ENCODE measurements at places on chromosomes 6 and 20.

DNA sequence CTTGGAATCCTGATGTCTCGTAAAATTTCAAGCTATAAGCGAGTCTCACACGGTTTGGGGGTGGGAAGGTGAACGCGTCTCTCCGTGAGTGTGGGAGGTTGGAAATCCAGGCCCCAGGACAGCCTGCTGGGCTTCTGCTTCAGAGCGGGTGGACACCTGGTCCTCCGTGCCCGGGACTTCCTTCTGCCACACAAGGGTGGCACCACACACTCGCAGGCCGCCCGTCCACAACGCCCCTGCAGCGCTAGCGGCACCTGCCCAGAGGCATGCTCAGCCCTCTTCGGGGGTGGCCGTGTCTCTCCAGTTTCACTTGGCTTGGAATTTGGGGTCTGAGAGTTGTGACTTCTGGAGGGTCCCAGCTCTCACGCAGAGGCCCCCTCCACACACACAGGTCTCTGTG, 151.9 kb downstream of the PHACTR3 start:
- no peaks in the 10 kb centered on the region for H3K27me3 ChIP-seq
- H3K27ac ChIP-seq = no peak overlapping the region
- DNase-seq = no peak
- no peaks in the 10 kb centered on the region for H3K36me3 ChIP-seq
- no peak overlapping the region for H3K4me3 ChIP-seq

DNA sequence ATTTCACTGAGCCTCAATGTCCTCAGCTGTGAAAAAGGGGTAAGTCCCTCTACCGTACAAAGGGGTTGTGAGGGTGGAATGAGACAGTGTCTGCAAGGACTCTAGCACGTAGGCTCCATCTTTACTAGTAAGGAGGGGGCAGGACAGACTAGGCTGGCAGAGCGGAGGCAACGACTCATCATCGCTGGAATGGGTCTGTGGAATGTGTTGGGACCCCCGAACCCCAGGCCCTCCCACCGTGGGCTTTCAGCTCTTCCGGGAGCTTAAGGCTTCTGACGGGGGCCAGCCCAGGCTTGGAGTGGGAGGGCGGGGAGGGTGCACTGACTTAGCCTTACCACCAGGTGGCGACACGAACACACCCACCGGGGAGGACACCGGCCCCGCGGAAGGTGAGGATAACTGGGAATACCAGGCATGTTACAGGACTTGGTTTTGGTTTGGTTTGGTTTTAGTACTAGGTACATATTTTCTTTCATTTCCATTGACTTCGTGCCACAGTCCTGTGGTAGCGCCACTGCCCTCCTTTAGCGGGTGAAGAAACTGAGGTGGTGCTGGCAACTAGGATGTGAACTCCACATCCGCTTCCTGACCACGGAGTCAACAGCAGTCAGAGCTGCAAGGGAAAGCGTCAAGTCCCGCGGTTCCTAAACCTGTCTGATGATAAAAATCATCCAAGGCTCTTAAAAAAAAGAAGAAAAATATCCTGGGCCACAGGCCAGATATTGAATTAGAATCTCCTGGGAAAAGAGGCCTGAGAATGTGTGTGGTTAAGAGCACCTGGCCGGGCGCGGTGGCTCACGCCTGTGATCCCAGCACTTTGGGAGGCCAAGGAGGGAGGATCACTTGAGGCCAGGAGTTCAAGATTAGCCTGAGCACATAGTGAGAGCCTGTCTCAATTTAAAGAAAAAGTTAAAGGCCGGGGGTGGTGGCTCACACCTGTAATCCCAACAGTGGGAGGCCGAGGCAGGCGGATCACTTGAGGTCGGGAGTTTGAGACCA, 10.3 kb upstream of the TULP1 start:
- H3K27ac ChIP-seq = peak overlapping the region; percentile 34
- peak; percentile 57 for DNase-seq
- no peaks in the 10 kb centered on the region for H3K27me3 ChIP-seq
- no peak overlapping the region for H3K4me3 ChIP-seq

GRCh38 chr6:6816716-6817115, 228.2 kb downstream of the LY86 start:
- DNase-seq = no peak
- no peaks in the 10 kb centered on the region for H3K4me1 ChIP-seq
- no peaks in the 10 kb centered on the region for H3K36me3 ChIP-seq
- no peaks in the 10 kb centered on the region for H3K27me3 ChIP-seq
- H3K4me3 ChIP-seq = no peak overlapping the region
- no peak overlapping the region for H3K27ac ChIP-seq

- H3K4me1 ChIP-seq = no peaks in the 10 kb centered on the region
- H3K4me3 ChIP-seq = no peak overlapping the region
- DNase-seq = no peak
- H3K27ac ChIP-seq = no peak overlapping the region
- no peaks in the 10 kb centered on the region for H3K27me3 ChIP-seq
Measured at GRCh38 chr6:142771162-142771561, 173.8 kb downstream of the HIVEP2 start.

DNA sequence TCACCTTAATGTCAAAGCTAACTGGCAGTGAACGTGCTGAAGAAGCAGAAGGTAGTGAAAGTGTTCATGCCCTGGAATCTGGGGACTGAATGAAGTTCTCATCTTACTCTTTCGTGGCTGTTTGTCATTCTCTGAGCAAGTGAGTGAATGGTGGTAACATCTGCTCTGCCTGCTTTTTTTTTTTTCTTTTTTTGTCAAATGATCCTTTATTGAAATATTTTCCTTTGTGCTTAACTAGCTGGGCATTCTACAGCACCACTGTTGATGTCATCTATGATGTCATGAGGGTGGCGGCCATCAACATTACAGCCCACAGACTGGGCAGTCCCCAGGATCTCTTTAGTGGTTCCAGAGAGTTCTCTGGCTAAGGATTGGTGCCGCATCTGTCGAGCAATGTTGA, 65.2 kb downstream of the RIN2 start:
- H3K36me3 ChIP-seq = peaks cover 22% of the 10 kb centered on the region
- H3K4me3 ChIP-seq = no peak overlapping the region
- H3K27ac ChIP-seq = no peak overlapping the region
- H3K4me1 ChIP-seq = no peaks in the 10 kb centered on the region
- H3K27me3 ChIP-seq = no peaks in the 10 kb centered on the region

- peaks cover 44% of the 10 kb centered on the region for H3K4me1 ChIP-seq
- no peak overlapping the region for H3K4me3 ChIP-seq
Measured at GRCh38 chr6:3385660-3386151, 71.1 kb downstream of the SLC22A23 start.

- H3K27me3 ChIP-seq = no peaks in the 10 kb centered on the region
- DNase-seq = no peak
- no peak overlapping the region for H3K27ac ChIP-seq
- no peak overlapping the region for H3K4me3 ChIP-seq
- H3K4me1 ChIP-seq = no peaks in the 10 kb centered on the region
Measured at GRCh38 chr6:74133073-74133472, 437.1 kb downstream of the CD109 start.

DNA sequence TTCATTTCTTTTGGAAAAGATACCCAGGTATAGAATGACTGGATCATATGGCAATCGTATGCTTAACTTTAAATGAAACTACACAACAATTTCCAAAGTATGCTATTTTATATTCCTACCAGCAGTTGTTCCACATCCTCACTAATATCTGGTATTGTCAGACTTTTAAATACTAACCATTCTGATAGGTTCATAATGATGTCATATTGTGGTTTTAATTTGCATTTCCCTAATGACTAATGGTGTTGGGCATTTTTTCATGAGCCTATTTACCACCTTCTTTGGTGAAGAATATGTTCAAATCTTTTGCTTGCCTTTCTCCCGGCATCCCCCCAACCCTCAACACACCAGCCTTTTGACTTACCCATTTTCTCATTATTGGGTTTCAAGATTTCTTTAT, 96.2 kb upstream of the HMGN3 start:
- no peaks in the 10 kb centered on the region for H3K4me1 ChIP-seq
- no peak overlapping the region for H3K27ac ChIP-seq
- no peaks in the 10 kb centered on the region for H3K27me3 ChIP-seq
- H3K4me3 ChIP-seq = no peak overlapping the region
- no peaks in the 10 kb centered on the region for H3K36me3 ChIP-seq
- DNase-seq = no peak

DNA sequence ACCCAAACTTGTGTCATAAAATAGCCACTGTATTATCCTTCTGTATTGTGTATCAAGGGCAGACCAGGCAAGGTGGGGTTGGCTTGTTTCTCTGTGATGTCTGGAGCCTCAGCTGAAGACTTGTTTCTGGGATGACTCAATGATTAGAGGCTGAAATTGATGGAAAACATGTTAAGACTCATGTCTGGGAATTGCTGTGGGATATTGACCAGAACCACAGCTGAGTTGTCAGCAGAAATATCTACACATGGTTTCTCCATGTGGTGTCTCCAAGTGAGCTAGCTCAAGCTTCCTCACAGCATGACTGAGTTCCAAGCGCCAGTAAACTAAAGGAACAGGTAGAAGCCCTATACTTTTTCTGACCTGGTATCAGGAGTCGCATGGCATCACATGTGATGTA, 128.5 kb upstream of the SYNDIG1 start:
- no peaks in the 10 kb centered on the region for H3K27me3 ChIP-seq
- no peak overlapping the region for H3K4me3 ChIP-seq
- no peaks in the 10 kb centered on the region for H3K36me3 ChIP-seq

DNA sequence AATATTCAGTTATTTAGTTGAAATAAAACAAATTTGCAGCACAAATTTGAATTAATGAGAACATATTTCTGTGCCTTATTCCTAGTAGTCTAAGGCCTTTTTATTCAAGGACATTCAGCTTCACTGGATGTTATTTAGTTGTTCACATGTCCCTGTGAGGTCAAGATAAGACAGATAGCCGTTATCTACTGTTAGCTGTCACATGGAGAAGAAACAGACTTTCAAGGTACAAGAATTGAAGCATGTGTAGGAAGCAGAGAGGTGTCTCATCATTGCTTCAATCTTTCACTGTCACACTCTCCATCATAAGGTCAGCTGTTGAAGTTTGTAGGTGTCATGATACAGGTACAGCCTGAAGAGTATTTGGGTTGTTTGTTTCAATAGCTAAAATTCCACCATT, 112.9 kb upstream of the JAG1 start:
- no peaks in the 10 kb centered on the region for H3K36me3 ChIP-seq
- no peak overlapping the region for H3K4me3 ChIP-seq
- H3K27me3 ChIP-seq = no peaks in the 10 kb centered on the region
- no peak for DNase-seq

DNA sequence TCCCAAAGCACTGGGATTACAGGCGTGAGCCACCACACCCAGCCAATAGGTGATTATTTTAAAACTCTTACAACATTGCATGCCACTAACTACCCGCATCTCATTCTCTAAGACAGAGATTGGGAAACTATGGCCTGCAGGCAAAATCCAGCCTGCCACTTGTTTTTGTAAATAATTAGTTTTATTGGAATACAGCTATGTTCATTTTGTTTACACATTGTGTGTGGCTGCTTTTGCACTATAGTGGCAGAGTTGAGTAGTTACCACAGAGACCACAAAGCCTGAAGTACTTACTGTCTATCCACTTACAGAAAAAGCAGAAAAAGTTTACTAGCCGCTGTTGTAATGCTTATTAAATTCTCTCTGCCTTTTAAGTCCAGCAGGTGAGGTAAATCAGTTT, 16.4 kb upstream of the PKIG start:
- no peaks in the 10 kb centered on the region for H3K4me1 ChIP-seq
- no peaks in the 10 kb centered on the region for H3K36me3 ChIP-seq
- no peak for DNase-seq
- H3K27me3 ChIP-seq = no peaks in the 10 kb centered on the region

GRCh38 chr6:135906542-135906941, 55.0 kb downstream of the PDE7B start:
- no peak overlapping the region for H3K4me3 ChIP-seq
- H3K27me3 ChIP-seq = no peaks in the 10 kb centered on the region
- H3K4me1 ChIP-seq = peaks cover 33% of the 10 kb centered on the region
- DNase-seq = no peak
- H3K27ac ChIP-seq = peak overlapping the region; percentile 92

DNA sequence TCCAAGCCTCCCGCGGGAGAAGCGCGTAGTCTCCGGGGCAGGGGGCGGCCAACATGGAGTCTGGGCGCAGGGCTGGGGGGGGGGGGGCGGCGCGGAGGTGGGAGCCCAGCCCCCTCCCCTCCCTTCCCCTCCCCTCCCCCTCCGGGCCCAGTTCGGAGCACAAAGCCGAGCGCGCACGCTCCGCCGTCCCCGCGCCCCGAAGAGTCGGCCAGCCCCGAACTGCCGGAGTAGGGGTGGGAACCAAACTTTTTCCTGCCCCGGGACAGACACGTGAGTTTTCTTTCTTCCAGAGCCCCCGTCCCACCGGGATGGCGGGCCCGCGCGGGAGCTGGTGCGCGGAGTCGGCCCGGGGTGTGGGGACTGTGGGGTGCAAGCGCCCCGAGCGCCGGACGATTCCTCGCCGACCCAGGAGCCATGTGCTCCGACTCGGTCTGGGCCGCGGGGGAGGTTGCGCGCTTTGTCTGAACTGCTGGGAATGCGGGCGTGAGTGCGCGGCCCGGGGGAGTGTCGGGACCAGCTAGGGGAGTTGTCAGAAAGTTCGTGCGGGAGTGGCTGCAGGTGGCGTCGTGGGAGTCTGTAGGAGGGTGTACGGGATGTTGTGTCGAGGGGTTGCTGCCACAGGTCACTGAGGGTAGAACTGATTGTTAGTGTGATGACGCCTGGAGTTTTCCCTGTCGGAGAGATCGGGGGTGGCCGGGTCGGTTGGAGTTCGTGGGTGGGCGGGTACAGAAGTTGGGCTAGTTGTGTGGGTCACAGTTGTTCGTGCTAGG, 1.2 kb downstream of the TGIF2 start:
- H3K27me3 ChIP-seq = no peaks in the 10 kb centered on the region
- DNase-seq = no peak
- peaks cover 20% of the 10 kb centered on the region for H3K4me1 ChIP-seq
- H3K36me3 ChIP-seq = no peaks in the 10 kb centered on the region
- H3K27ac ChIP-seq = peak overlapping the region; percentile 98
- H3K4me3 ChIP-seq = peak overlapping the region; percentile 96

DNA sequence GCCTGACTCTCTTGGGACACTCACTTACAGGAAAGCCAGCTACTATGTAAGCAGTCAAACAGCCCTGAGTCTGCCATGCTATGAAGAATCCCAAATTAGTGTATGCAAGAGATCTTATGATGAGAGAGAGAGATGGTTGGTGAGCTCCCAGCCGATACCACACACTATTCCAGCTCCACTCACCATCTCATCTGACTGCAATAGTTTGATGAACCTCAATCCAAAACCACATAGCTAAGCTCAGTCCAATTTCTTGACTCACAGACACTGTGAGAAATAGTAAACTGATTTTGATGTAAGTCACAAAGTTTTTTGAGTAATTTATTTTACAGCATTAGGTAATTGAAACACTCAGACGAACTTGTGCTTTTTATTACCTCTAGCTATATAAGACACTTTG, 441.4 kb downstream of the COL12A1 start:
- H3K27ac ChIP-seq = peak overlapping the region; percentile 6
- no peak overlapping the region for H3K4me3 ChIP-seq
- DNase-seq = no peak
- no peaks in the 10 kb centered on the region for H3K36me3 ChIP-seq

DNA sequence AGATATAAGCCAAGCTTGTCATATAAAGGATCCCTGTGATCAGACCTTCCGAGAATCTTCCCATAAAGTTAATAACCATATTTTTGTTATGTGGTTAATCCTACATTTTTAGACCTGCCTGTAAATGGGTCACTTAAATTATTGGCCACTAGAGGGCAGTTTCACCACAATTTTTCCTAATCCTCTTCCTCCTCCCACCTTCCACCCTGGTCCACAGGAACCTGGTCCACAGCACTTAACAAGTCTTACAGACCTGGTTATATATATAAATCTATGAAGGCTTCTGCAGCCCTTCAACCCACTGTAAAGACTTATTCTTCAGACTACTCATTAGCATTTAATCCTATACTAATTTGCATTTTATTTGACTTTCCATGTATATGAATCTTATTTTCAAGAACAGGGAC, 28.3 kb downstream of the MRS2 start:
- H3K4me3 ChIP-seq = no peak overlapping the region
- H3K27me3 ChIP-seq = no peaks in the 10 kb centered on the region
- no peak overlapping the region for H3K27ac ChIP-seq
- peak; percentile 48 for DNase-seq
